NCI-H226 (cell line): ENCODE measurements at places on chromosomes 4 and X.

DNA sequence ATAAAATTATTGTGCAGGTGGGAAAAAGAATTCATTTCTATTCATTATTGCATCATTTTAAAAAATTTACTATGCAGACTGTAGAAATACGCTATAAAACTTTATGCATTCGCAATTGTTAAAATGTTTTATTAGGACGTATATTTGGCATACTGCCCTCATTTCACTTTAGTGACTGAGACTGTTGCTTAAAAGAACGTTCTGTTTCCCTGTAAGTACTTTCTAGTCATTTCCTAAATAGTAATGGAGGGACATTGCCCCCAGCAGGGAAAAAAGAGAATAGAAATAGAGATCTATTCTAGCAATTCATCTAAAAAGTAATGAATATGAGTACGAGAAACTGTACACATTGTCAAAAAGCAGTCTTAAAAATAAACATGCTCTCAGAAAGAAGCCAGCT, 1295.8 kb upstream of the TENM3 start:
- no peak for DNase-seq

DNA sequence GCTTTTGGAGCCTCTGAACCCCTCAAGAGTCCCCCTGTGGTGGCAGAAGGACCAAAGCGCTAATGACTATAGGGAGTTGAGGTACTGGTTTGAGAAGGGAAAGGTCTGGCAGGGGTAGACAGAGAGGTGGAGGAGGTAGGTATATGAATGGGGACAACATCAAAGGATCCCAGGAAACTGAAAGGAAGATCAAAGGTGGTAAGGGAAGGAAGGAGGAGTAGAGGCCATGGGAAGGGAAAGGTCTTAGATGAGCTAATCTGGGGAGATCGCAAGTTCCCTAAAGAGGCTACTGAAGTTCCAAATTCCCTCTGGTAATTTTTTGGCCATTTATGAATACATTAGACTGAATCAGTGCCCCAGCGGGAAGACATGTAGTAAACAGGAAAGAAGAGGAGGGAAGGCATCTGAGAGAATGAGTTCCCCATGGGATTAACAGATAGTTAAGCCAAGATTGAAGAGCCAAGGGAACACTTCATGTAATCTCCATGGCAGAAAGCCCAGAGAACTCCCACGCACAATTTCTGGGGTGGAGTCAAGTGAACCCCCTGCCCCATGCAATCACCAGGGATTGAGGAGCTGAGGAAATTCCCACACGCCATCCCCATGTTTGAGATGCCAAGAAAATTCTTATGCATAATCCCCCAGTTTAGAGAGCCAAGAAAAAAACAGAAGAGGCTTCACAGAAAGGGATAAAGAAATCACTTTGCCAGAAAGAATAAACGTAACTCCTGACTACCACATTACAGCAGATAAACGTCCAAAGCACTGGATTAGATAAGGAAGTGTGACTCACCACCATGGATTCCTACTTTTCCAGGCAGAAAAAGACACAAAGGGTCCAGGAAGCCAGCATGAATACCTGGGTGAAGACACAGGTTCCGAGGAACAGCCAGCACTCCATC, 25.8 kb downstream of the ZNF630 start:
- peak; percentile 70 for DNase-seq

GRCh38 chr4:154137320-154137905, 348.5 kb upstream of the SFRP2 start:
- no peak for DNase-seq

- DNase-seq, result no peak
Observed at GRCh38 chr4:70979445-70980008, 13.9 kb upstream of the DCK start.

DNA sequence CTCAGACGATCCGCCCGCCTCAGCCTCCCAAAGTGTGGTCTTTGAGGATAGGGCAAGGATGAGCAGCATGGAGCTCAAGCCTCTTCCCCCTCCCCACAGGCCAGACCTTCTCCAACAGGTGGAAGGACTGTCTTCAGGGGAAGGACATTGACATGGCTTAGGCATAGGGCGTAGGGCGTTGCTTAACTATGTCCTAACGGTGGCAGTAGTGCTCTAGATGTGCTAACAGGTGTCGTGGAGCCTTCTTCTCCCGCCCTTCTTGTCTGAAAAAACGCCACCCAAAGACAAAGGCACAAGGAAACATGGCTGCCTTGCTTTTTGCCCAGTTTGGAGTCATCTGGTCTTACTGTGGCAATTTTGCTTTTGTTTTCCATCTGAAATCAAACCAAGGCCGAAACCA, 219.8 kb downstream of the OR13H1 start:
- DNase-seq, result no peak
